Tibial nerve (tissue), 4 donors: ENCODE measurements at places on chromosomes 5 and 9. TPM values are rescaled to one million over a fixed set of nuclear protein-coding genes. Genes with fewer than 3 reads are reported as not detected.

DNA sequence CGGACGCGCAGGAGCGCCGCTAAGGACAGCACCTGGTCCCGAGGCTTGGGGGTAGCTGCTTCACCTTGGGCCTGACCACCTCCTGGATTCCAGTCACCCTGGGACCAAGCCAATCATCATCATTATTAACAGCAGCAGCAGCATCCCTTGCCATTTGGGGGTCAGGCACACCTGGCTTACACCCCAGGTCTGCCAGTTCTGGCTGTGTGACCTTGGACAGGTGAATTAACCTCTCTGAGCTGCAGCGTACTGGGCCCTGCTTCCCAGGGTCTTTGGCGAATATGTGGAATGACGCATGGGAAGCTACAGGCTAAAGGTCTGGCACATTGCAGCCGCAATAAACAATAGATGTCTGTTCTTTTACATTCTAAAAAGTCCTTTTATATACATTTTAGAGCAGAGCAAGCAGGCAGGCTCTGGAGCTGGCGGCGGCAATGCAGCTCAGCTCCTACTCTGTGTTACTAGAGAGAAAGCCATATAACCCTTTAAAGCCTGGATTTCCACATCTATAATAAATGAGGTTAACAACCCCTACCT lies 97.8 kb upstream of the CPLX2 start:
- DNase-seq: no peak
- H3K4me3 ChIP-seq: no peak overlapping the region
- H3K36me3 ChIP-seq: no peaks in the 10 kb centered on the region
- H3K27me3 ChIP-seq: peaks cover 35% of the 10 kb centered on the region
- peaks cover 13% of the 10 kb centered on the region for H3K4me1 ChIP-seq

DNA sequence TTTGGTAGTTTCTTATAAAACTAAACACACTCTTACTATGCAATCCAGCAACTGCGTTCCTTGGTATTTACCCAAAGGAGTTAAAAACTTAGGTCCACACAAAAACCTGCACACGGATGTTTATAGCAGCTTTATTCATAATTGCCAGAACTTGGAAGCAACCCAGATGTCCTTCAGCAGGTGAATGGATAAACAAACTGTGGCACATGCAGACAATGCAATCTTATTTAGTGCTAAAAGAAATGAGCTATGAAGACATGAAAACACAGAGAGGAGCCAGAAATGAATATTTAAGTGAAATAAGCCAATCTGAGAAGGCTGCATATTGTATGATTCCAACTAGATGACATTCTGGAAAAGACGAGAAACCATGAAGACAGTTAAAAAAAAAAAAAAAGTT lies 10.7 kb downstream of the WNK2 start:
- DNase-seq: no peak
- no peak overlapping the region for H3K27ac ChIP-seq
- no peak overlapping the region for H3K4me3 ChIP-seq
- H3K4me1 ChIP-seq: no peaks in the 10 kb centered on the region
- no peaks in the 10 kb centered on the region for H3K36me3 ChIP-seq

- peak overlapping the region; percentile 19 for H3K27ac ChIP-seq
- no peaks in the 10 kb centered on the region for H3K27me3 ChIP-seq
- no peak for DNase-seq
- no peak overlapping the region for H3K4me3 ChIP-seq
- peaks cover 29% of the 10 kb centered on the region for H3K4me1 ChIP-seq
Observed at GRCh38 chr9:4084435-4084818, 215.4 kb downstream of the GLIS3 start.

FAXDC2 gene
- total RNA-seq: 154 TPM

OMD gene
- 62.8 TPM for total RNA-seq
